M059J (cell line): ENCODE measurements at places on chromosomes 2 and 18. TPM values are rescaled to one million over a fixed set of nuclear protein-coding genes. Genes with fewer than 3 reads are reported as not detected.
A peak's percentile ranks its signal among the peaks of the same experiment; 100 is the strongest.

Gene CRYGD
- total RNA-seq, result not detected in 2 replicates

DNA sequence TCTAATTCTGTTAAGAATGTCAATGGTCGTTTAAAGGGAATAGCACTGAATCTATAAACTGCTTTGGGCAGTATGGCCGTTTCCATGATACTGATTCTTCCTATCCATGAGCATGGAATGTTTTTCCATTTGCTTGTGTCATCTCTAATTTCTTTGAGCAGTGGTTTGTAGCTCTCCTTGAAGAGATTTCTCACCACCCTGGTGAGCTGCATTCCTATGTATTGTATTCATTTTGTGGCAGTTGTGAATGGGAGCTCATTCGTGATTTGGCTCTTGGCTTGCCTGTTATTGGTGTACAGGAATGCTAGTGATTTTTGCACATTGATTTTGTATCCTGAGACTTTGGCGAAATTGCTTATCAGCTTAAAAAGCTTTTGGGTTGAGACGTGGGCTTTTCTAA is 38.3 kb upstream of the WDR75 start:
- peak; percentile 83 for DNase-seq

Gene LONRF2
- total RNA-seq, result 0.10 TPM in 1 of 2 replicates, not detected in the other

DNA sequence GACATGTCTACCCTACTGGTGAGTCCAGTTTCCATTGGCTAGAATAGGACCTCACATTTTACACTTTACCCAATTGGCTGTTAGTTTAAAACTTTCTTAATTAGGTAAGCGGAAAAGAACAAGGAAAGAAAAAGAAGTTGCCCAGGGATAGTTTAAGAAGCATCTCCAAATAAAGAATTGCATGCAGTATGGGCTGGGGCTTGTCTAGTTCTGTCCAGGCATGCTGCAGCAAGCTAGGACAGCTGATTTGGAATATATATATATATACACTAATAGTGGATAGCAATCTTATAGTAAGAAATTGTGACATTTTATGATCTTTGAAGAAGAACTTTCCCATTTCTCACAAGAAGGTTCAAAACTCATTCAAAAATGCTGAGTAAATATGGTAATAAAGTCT is 90.0 kb upstream of the ERBB4 start:
- DNase-seq, result no peak
